ENCODE measurements at places on chromosomes 4 and X.

DNA sequence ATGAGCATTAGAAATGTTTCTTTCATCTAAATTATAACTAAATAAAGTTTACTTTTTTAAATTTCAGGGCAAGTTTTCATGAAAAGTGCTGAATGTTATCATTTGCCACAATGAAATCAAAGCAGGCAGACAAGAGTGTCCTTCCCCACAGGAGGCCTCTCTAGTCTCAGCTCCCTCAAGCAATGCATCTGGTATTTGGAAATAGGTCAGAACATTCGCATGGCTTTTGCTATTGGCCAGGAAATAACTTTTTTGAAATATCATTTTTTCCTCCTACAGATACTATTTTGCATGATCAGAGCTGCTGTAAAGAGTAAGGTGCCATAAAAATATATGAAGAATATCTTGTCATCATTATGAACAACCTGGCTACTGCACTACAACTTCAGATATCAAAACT, 41.1 kb downstream of the MAD2L1 start:
- DNase-seq = no peak

- DNase-seq = no peak
Measured at GRCh38 chrX:110706446-110706845, 89.2 kb downstream of the CHRDL1 start.

- DNase-seq = no peak
Measured at GRCh38 chr4:10369517-10369916, 87.7 kb downstream of the ZNF518B start.

GRCh38 chr4:24984602-24985532, 45.9 kb downstream of the LGI2 start:
- no peak for DNase-seq

GRCh38 chr4:145909773-145910172, 28.9 kb downstream of the ZNF827 start:
- DNase-seq = peak; percentile 50

GRCh38 chr4:82005158-82005557, 368.6 kb downstream of the HNRNPD start:
- peak; percentile 86 for DNase-seq

DNA sequence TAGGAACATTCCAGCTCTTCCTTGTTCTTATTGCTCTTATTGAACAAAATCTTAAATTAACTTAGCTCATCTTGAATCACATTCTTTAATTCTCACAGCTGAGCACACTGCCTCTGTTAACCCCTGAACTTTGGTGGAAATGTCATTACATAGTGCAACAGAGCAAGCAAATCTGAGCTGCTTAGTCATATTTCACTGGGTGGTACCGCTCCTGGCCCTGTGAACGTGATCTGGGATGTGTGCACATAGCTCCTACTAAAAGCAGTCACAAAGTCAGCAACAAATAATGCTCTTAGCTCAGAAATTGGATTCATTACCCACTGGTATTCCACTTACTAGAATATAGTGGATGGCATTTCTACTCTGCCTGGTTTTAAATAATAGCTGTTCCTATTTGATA, 27.9 kb downstream of the ARHGEF6 start:
- DNase-seq = peak; percentile 4

DNA sequence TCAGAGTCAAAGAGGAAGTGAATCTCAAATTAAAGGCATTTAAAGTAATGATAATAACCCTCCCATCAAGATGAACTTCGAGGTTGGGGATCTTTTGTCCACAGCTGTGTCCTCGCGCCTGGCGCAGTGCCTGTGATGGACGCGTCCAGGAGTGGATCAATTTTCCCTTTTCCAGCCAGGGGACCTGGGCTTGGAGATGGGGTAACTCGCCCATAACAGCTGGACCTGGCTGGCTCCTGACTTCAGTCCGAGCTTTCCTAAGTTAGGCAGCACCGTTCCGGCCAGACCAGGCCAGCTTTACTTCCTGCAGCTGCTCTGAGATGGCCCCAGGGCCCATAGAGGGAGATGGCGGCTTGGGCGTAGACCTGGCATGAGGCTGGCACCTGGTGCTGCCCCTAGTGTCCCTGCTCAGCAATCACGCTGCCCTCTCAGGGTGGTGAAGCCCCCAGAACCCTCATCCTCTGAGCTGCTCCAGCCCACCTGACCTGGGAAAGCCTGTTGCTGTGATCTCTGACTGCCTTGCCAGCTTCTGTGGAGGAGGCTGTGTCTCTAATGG, 23.9 kb downstream of the ADRA2C start:
- DNase-seq = no peak

- no peak for DNase-seq
Measured at GRCh38 chr4:125750399-125750798, 435.6 kb downstream of the FAT4 start.

GRCh38 chr4:92497141-92497540, 193.4 kb downstream of the GRID2 start:
- DNase-seq = no peak

GRCh38 chr4:62226082-62226481, 1026.0 kb downstream of the ADGRL3 start:
- DNase-seq = peak; percentile 23

- no peak for DNase-seq
Measured at GRCh38 chrX:101219864-101220346, 319 bp downstream of the DRP2 start.

DNA sequence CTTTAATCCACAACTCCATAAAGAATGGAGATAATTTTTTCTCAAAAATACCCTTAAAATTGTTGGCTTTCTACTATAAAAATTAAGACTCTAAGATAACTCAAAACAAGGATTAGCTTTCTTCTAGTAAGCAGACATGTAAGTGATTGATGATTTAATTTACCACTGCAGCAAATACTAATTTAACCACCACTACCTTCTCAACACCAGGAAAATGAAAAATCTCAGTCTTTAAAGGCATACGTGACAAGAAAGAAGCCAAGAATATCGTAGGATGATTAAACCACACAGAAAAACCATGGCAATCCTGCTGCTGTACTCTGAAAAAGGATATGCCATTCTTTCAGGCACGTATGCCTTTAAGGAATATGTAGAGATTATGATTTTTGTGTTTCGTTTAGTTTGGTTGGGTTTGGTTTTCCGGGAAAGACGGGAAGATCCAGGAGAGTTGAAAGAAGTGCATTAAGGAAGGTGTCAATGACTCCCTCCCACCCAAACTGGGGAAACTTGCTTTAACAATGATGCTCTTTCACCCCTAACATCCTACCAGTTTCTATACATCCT, 881 bp downstream of the LRCH2 start:
- no peak for DNase-seq

DNA sequence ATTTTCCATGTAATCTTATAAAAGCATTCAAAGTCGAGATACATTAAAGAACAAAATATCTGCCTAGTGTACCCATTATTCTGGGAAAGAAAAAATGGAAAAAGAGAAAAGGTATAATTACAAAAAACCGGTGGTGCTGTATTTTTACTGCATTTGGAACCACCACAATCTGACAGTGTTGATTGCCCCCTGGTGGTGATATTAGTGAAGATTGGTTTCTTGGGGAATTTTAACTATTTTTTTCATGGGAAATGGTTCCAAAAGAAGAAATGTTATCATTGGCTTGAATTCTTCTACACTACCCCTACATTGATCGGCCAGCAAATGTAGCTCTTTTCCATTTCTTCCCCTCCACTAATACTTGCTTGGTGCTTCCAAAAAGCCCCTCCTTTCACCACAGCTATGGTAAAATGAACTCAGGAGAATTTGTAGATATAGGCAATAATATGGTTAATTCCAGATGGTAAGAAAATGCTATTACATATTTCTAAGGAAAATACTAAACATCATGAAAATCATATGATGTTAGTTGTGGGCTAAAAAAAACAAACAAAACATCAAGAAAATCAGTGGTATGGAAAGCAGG, 50.0 kb downstream of the COX18 start:
- DNase-seq = peak; percentile 78

GRCh38 chrX:22192419-22193060, 80.2 kb upstream of the CBLL2 start:
- DNase-seq = peak; percentile 78

- no peak for DNase-seq
Measured at GRCh38 chrX:9465380-9466123, 694 bp downstream of the TBL1X start.

DNA sequence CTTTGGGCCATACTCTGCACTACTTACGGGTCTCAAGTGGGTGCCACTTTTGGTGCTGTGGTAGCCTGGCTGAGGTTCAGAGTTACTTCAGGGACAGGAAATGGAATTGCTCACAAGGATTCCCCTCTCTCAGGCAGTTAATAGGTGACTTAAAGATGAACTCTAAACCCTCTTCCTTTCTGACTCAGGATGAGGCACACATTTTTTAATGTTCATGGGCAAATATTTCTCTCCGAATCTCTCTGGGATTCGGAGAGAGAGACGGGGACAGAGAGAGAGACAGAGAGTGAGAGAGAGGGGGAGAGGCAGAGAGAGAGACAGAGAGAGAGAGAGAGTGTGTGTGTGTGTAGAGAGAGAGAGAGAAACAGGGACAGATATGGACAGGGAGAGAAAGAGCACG, 79.8 kb downstream of the NYX start:
- peak; percentile 71 for DNase-seq

GRCh38 chrX:67780694-67781109, 236.9 kb downstream of the AR start:
- DNase-seq = peak; percentile 2

DNA sequence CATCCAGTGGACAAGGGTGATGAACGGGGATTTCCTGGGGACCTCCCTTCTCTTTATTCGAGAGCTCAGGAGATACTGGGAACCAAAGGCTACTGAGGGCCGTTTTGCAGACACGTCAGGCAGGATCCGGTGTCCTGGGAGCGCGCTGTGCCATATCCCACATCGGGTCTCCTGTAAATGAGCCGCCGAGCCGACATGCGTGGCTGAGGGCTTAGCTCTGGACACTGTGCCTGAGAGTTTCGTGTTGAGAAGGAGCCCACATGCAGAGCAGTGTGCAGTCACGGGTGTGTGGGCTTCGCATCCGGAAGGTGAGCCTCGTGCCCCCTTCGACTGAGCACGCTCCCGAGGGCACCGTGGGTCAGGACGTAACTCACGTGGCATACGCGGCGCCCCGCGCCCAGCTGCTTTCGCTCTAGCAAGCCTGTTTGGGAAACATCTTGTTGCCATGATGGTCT, 28.5 kb upstream of the HGFAC start:
- DNase-seq = no peak

DNA sequence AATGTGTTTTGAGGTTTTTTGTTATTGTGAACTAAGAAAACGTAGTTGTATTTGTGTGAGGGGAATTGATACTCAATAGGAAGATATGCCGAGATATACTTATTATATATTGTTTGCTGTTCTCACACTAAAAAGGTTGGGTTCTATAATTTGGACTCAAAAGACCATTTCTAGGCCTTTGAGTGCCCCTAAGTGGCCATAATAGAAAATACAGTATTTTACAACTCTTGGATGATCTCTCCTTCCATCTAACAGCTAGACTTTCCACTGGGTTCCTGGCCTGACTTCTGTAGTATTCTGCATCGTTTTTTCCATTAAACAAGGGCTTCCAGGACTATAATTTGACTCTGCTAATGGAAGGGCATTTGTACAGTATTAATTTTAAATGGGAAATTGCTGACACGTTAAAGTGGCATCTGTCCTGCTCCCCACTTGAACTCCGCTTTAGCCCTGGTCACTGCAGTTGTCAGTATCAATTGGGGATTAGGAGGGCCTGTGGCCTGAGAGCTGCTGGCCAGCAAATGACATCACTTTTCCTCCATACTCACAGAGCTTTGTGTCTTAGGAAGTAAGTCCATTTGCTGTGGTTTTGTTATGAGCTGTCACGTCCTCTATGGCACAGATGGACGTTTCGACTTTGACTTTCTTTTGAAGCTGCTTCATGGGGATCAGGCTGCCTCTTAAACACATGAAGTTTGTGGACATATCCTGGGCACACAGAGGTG, 176.9 kb downstream of the SLIT2 start:
- DNase-seq = peak; percentile 23

GRCh38 chr4:189126040-189126439, 814.6 kb upstream of the FRG1 start:
- no peak for DNase-seq

DNA sequence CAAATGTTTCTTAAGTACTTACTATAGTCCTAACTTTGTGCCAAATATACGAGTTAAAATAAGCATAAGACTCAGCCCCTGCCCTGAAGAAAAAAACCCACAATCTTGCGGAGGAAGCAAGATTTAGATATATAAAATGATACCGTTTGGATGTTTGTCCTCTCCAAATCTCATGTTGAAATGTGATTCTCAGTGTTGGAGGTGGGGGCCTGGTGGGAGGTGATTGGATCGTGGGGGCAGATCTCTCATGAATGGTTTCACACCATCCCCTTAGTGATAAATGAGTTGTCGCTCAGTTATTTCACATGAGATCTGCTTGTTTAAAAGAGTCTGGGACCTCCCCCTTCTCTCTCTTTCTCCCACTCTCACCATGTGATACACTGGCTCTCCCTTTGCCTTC, 28.7 kb downstream of the EFHC2 start:
- DNase-seq = no peak

- peak; percentile 64 for DNase-seq
Measured at GRCh38 chr4:1872870-1873269, 1.7 kb downstream of the NSD2 start.

DNA sequence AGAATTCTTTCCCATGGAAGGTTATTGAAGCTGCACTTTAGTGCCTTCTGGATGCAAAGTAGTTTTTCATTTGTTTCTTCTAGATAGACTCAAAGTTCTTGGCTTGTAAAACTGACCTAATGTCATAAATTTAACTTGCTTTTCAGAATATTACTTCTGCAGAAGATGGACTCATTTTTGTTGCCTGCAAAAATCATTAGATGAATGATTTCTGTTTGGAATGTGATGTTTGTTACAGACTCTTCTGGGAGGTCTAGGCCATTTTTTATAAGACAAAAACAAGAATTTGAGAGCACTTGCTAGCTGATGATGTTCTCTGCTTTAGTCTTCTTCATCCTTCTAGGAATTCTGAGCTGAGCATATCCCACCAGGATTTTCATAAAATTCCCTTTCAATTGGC, 308.6 kb upstream of the GIMD1 start:
- DNase-seq = no peak

Data from PC-3 (cell line).